ENCODE measurements at places on chromosomes 11 and 22.

- DNase-seq = no peak
Measured at GRCh38 chr11:97965849-97966646, 1054.7 kb upstream of the CNTN5 start.

DNA sequence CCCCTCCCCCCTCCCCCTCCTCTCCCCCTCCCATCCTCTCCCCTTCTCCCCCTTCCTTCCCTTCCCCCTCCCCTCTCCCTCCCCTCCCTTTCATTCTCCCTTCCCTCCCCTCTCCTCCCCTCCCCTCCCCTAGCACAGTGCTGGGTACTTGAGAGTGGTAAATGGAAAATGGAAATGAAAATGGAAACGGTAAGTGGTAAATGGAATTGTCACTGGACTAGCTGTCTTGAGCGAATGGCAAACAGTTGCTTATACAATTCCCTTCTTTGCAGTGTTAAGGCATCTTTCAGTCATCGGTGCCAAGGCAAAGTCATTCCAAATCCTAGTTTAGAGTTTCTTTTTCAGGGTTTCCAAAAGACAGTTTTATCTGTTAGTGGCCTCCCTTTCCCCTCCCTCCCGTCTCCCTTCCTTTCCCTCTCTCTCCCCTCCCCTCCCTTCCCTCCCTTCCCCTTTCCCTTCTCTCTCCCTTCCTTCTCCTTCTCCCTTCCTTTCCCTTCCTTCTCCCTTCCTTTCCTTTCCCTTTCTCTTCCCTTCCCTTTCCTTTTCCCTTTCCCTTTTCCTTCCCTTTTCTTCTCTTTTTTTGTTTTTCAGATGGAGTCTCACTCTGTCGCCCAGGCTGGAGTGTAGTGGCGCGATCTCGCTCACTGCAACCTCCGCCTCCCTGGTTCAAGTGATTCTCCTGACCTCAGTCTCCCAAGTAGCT, 47.3 kb downstream of the GRAMD1B start:
- no peak for DNase-seq

DNA sequence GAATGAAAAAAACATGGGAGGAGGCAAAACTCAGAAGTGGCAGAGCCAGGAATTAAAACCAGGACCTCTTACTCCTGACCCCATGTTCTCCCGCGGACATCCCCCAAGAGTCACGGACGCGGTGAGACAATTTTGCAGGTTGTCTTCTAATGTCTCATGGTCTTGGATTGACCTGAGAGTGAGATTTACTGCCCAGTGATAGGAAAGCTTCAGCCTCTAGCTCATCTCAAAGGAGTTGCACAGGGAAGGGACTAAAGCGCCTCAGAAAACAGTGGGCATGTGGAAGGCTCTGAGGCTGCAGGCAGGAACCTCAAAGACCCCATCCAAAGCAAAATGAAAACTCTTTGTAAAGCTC, 197.4 kb downstream of the ADAMTS15 start:
- no peak for DNase-seq

DNA sequence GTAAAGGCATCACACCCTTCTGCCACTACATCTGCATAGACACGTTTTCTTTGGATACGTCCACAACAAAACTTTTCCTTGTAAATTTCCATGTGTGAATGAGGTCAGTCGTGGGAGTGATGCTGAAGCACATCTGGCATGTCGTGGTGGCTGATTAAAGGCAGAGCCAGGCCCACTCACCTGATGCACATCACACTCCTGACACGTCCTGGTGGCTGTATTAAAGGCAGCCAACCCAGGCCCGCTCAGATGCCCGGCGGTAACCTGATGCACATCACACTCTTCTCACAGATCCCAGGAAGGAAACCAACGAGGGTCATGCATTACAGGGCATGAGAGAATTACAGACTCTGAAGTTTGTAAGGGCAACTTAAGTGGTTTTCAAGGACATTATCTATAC, 321.6 kb upstream of the B3GAT1 start:
- DNase-seq = no peak
